ENCODE measurements at places on chromosomes 7 and 10. TPM values are rescaled to one million over a fixed set of nuclear protein-coding genes. Genes with fewer than 3 reads are reported as not detected.
A peak's percentile ranks its signal among the peaks of the same experiment; 100 is the strongest.

Gene SPACDR
- not detected for total RNA-seq

Gene TBXAS1
- 17.9 TPM for total RNA-seq

Gene SNX8
- 8.8 TPM for total RNA-seq

DNA sequence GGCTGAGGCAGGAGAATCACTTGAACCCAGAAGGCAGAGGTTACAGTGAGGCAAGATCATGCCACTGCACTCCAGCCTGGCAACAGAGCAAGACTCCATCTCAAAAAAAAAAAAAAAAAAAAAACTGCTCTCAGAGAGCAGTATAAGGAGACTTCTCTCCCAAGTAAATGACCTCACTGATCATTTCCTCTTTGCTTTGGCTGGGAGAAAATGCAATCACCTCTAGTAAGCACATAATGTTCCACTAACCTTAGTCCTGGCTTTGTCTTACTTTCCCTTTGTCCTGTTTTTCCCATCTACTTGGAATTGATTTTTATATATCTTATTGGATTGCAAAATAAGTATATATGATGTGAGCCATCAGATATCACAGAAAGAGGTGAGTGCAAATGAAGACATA lies 2.5 kb downstream of the SLC25A13 start:
- no peaks in the 10 kb centered on the region for H3K36me3 ChIP-seq
- no peak overlapping the region for H3K4me3 ChIP-seq
- H3K27me3 ChIP-seq: no peaks in the 10 kb centered on the region
- DNase-seq: no peak

DNA sequence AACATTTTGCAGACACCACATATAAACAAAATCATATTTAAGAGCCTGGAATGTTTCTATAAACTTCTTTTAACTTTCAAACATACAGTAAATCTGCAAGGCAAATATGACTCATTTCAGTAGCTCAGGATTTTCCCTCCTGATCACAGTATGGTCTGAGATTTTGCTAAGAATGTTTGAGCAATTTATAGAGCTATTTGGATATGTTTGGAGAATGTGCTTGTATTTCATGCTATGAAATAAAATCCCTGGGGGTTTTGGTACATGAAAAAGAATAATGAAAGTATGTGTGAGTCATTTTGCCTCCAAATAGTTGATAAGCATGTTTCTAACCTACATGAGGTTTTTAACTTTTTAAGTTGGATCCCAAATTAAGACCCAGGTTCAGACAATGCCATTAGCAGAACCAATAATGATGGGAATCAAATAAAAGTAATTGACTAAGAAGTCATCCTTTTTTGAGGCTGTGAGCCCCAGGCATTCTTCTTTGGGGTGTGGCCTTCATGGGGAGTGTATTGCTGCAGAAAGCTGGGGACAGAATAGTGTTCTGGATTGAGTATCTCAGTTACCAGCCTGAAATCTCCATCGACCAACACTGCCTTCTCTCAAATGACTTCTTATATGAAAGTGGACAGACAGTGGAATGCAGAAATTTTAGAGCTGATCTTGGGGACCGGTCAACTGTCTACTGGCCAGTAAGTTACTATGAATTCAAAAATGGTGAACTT lies 66.1 kb upstream of the AGBL3 start:
- no peak overlapping the region for H3K4me3 ChIP-seq
- H3K27ac ChIP-seq: peak overlapping the region; percentile 3
- no peaks in the 10 kb centered on the region for H3K36me3 ChIP-seq
- no peak for DNase-seq
- no peaks in the 10 kb centered on the region for H3K27me3 ChIP-seq

- no peaks in the 10 kb centered on the region for H3K27me3 ChIP-seq
- no peak overlapping the region for H3K27ac ChIP-seq
- DNase-seq: no peak
- H3K36me3 ChIP-seq: no peaks in the 10 kb centered on the region
Observed at GRCh38 chr7:41715000-41715399, 12.1 kb upstream of the INHBA start.

DNA sequence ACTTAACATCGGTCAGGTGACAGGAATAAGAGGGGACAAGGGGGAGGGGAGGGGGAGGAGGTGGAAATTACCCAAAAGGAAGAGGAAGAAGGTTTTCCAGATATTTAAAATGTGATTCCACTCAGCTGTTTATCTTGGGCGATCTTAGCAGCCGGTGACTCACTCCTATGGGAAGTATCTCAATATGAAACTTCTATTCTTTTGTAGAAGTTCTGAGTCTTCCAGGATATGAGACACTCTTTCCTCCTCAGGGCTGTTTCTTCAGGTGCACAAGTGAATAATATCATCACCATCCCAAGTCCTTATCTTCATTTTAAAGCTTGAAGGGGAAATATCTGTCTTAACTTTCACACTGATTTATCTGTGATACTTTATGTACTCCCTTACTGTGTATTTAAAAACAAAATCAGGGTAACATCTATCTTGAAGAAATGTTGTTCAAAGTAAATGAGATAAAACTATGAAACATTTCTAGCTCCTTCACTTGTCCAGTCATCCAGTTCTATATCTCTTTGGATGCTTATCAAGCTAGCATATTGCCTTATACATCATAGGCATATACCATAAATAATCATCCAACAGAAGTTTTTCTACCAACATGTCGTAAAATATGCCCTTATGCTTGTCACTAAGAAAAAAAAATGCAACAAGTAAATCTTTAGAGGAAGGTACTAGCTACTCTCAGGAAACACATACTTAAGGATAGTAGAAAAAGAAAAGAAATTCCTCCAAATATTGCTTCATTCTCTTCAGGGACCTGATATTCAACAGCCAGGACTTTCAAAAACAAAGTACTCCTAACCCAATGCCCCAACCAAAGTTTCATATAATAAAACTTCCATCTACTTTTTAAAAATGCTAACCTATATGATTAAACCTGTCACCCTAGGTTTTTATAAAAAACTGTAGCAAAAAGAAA lies 13.7 kb downstream of the DOCK4 start:
- H3K4me1 ChIP-seq: no peaks in the 10 kb centered on the region
- H3K4me3 ChIP-seq: no peak overlapping the region
- no peaks in the 10 kb centered on the region for H3K27me3 ChIP-seq
- no peak overlapping the region for H3K27ac ChIP-seq

DNA sequence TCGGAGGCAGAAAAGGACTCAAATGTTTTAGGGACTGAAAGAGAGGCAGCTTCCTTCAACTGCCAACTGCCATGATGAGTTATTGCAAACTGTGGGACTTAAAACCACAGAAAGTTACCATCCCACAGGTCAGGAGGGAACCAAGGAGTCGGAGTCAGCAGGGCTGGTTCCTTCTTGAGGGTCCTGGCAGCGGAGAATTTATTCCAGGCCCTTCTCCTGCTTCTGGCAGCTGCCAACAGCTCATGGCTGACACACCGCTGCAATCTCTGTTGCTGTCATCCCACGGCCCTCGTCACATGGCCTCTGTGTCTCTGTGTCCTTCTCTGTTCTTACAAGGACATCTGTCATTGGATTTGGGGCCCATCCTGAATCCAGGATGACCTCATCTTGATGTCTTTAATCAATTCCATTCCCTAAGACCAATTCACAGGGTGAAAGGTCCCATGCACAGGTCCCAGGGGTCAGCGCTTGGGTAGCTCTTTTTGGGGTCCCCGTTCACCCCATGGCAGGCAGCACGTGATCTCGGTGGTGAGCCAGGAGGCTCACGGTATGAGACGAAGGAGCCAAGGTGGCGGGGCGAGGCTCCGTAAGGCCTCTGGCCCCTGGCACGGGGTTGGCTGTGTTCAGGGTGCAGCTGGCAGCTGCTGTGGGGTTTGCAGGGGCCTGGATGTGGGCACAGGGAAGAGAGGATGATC lies 27.4 kb upstream of the PSMG3 start:
- no peaks in the 10 kb centered on the region for H3K36me3 ChIP-seq
- no peak for DNase-seq
- H3K4me1 ChIP-seq: no peaks in the 10 kb centered on the region
- H3K4me3 ChIP-seq: no peak overlapping the region

DNA sequence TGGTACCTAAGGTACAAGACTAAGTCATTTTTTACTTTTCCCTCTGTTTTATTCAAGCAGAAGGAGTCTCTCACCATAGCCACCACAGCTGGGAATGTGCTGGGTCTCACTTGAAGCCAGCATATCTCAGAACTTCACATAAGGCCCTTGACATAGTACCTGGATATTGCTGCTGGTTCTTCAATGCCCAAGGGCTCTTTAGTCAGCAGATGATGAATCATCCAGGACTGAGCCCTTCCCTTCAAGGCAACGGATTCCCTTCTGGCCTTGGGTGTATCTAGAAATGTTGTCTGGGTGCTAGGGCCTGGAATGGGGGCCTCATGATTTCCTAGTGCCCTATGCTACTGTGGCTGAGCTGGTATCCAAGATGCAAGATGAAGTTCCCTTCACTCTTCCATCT lies 93.9 kb downstream of the ADCYAP1R1 start:
- no peak overlapping the region for H3K27ac ChIP-seq
- no peak overlapping the region for H3K4me3 ChIP-seq
- H3K36me3 ChIP-seq: no peaks in the 10 kb centered on the region
- H3K4me1 ChIP-seq: no peaks in the 10 kb centered on the region
- DNase-seq: no peak
- H3K27me3 ChIP-seq: no peaks in the 10 kb centered on the region

- H3K4me3 ChIP-seq: no peak overlapping the region
- no peak overlapping the region for H3K27ac ChIP-seq
- H3K36me3 ChIP-seq: no peaks in the 10 kb centered on the region
- no peaks in the 10 kb centered on the region for H3K27me3 ChIP-seq
- DNase-seq: no peak
- no peaks in the 10 kb centered on the region for H3K4me1 ChIP-seq
Observed at GRCh38 chr7:68706291-68706690, 892.0 kb upstream of the AUTS2 start.

- no peaks in the 10 kb centered on the region for H3K4me1 ChIP-seq
- no peaks in the 10 kb centered on the region for H3K27me3 ChIP-seq
- H3K27ac ChIP-seq: no peak overlapping the region
Observed at GRCh38 chr10:42951486-42952251, 125.2 kb upstream of the RET start.

GRCh38 chr7:44736896-44737295 lies 11.8 kb upstream of the ZMIZ2 start:
- H3K4me3 ChIP-seq: no peak overlapping the region
- no peaks in the 10 kb centered on the region for H3K4me1 ChIP-seq
- no peaks in the 10 kb centered on the region for H3K36me3 ChIP-seq
- H3K27me3 ChIP-seq: no peaks in the 10 kb centered on the region

GRCh38 chr10:34962866-34963265 lies 127.3 kb downstream of the CUL2 start:
- DNase-seq: no peak
- H3K27ac ChIP-seq: no peak overlapping the region
- H3K4me1 ChIP-seq: peaks cover under 1% of the 10 kb centered on the region
- no peaks in the 10 kb centered on the region for H3K27me3 ChIP-seq

DNA sequence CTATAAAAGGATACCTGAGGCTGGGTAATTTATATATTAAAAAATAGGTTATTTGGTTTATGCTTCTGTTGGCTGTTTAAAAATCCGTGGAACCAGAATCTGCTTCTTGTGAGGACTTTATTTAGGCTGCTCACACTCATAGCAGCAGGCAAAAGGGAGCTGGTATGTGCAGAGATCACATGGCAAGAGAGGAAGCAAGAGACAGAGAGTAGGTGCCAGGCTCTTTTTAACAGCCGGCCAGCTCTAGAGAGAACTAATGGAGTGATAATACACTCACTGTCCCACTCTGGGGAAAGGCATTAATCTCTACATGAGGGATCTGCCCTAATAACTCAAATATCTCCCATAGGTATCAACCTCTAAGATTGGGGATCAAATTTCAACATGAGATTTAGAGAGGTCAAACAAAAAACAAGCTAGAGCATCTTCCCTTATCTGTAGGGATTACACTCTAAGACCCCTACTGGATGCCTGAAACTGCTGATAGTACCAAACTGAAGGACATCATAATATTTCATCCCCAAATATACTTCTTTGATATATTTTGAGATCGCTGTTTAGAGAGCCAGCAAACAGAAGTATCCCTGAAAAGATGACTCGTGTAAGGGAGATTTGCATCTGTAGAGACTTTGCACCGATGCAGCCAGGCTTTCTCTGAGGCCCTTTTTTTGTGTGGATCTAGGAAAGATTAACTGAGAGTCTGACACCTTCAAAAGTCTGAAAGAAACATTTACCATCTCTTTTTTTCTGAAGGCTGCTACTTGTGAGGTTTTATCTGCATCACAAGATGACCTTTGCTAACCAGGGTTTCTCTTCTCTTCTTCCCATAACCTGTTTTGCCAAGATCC lies 717.0 kb upstream of the MBL2 start:
- no peak overlapping the region for H3K27ac ChIP-seq
- H3K4me1 ChIP-seq: no peaks in the 10 kb centered on the region
- no peak for DNase-seq
- H3K36me3 ChIP-seq: no peaks in the 10 kb centered on the region
- no peaks in the 10 kb centered on the region for H3K27me3 ChIP-seq

DNA sequence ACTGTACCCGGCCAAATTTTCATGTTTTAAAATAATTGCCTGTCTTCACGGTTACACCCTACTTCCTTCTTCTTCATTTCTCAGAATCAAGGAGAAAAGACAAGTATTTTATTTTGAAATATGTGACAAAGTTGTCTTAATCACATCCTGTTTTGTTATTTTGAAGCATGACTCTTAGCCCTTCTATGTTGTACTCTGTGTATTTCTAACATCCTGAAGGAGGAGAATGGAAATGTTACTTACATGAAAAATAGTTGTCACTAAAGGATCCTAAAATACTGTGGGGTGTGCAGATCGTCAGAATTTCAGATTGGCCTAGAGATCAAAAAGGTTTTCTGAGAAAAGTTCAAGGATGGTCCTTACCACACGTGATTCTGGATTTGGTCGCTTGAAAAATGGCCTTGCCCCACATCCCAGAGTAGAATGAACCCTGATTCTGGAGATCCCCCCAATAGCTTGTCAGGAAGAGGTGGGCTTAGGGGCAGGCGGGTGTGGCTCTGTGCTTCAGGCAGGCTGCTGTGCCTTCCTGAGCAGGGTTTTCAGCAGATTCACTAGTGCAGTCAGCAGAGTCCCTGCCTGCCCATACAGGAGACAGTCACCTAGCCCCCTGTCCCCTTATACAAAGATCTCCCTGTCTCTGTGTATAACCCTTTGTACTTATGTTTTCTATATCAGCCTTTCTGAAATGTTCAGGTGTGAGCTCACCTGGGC lies 8.6 kb downstream of the UPP1 start:
- no peak overlapping the region for H3K4me3 ChIP-seq
- no peaks in the 10 kb centered on the region for H3K36me3 ChIP-seq
- no peaks in the 10 kb centered on the region for H3K4me1 ChIP-seq
- H3K27me3 ChIP-seq: no peaks in the 10 kb centered on the region
- no peak for DNase-seq
- H3K27ac ChIP-seq: no peak overlapping the region

DNA sequence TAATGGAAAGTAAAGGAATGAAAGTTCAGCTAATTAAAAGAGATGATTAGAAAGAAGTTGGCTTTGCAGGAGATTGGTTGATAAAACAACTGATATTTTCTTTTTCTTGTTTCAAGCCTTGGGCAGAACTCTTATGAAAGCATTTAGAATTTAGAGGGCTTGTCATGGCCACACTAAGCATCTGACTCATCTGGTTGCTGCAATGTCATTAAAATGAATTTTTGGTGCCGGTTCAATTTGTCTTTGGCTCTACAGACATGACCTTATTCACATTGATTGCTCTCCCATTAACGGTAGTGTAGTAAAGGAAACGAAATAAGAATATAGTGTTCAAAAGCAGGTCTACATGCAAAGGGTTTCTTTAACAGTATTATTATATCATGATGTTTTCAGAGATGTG lies 1012.4 kb upstream of the C7orf33 start:
- H3K27ac ChIP-seq: no peak overlapping the region
- no peak for DNase-seq
- H3K4me3 ChIP-seq: no peak overlapping the region
- no peaks in the 10 kb centered on the region for H3K4me1 ChIP-seq
- H3K27me3 ChIP-seq: no peaks in the 10 kb centered on the region

Data from breast epithelium (tissue), 4 donors.